ENCODE measurements at places on chromosomes 3 and 15. TPM values are rescaled to one million over a fixed set of nuclear protein-coding genes. Genes with fewer than 3 reads are reported as not detected.

DNA sequence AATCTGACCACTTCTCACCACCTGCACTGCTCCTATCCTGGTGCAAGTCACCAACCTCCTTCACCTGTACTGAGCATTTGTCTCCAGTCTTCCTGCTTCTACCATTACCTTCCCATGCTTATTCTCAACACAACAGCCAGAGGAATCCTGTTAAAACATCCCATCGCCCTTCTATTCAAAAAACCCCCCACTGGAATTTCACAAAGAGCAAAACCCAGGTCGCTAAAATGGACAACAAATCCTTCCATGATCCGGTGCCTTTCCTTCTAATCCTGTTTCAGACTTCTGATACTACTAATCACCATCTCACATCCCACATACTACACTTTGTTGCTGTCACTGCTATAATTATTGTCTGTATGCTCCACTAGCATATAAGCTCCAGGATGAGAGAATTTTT lies 85.2 kb downstream of the ERC2 start:
- DNase-seq: no peak

- DNase-seq: no peak
Observed at GRCh38 chr15:90141646-90142045, 39.4 kb upstream of the IDH2 start.

DNA sequence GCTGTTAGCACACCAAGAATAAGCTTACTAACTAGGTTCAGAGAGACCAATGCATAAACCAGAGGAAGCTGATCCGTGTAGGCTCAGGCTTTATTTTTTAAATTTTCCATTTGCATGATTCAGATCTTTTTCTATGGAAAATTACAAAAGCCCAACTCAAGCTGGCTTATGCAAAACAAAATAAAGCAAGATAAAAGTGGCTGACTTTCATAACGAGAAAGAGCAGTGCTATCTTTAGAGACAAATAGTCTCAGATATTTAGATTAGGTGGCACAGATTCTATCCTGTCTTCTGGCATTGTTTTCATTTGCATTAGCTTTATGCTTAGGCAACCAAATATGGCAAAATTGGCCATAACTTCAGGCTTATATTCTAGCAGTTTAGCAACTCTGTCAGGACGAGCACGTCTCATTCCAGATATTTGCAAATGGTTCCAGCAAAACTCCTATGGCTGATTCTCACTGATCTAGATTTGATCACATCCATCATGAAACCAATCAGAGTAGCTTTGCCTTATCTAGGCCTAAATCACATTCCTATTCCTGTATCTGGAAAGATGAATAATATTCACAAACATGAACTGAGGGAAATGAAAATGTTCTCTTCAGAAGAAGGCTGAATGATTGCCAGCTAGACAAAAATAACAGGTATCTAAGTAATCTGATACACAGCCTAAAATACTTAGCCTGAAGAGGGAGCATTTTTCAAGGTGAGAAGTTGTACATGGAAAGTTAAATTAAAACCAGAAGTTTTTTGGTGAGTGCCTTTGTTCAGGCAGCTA lies 216.4 kb upstream of the DPPA4 start:
- peak; percentile 58 for DNase-seq

DNA sequence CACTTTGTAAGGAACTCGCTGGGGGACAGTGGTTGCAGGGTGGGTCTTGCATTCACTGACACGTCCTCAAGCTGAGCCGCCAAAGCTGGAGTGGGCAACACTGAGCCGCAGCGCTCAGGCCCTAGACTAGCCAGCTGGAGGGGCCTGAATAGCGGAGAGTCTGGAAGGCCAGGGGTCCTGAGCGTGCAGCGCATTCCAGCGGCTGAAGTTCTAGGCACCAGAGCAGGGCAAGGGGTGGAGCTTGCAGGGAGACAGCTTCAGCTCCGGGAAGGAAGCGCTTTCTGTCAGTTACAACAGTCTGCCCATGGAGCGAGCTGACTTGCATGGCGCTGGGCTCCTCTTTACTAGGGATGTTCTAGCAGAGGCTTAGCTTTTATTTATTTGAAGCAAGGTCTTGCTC lies 2.7 kb downstream of the MAP6D1 start:
- DNase-seq: no peak

DNA sequence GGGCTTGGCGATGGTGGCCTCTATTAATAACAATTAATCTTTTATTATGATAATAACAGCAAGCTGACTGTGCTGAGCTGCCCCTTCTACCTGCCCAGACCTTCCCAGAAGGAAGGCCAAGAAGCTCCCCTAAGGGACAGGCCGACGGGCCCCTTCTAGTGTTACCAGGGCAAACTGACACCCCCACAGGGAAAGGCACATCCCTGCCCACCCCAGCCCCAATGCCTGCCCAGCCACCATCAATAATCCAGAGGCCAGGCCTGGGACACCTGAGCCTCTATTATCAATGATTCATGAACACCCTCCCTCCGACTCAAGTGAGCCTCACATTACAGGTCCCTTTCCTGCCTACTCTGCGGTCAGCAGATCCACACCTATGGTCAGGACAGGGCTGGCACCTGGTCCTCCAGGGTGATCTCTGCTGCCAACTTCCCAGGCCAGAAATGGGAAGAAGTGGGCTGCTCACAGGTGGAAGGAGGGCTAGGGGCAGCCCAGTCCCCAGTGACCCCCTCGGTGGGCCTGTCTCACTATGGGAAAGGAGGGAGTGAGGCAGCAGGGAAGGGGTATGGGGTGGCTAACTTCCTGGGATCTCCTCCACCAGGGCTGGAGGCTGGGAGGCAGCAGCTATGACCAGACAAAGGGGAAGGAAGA lies 1.8 kb downstream of the TWF2 start:
- DNase-seq: peak; percentile 73

The NPAP1 gene
- not detected for total RNA-seq

The ZNF774 gene
- 6.2 TPM for total RNA-seq
